ENCODE measurements at places on chromosomes 2 and 18.

GRCh38 chr18:10351858-10352257 lies 102.6 kb upstream of the APCDD1 start:
- DNase-seq = no peak

- no peak for DNase-seq
Measured at GRCh38 chr2:23042216-23042906, 342.6 kb upstream of the KLHL29 start.

- DNase-seq = no peak
Measured at GRCh38 chr18:49742316-49743116, 70.8 kb downstream of the ACAA2 start.

DNA sequence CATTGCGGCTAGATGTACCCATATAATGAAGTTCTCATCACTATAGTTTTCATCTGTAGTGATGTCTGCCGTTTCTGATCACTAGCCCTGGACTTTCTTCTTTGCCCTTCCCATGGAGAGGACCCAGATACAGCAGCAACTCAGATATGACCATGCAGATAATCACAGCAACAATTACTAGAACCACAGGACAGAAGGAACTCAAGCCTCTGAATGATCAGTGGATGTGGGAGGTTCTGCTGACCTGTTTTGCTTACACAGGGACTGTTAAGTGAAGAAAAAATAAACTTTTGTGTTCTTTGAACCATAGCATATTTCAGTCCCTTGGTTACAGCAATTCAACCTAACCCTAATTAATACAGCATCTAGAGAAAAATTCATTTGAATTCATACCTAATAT lies 62.7 kb downstream of the ACVR1 start:
- no peak for DNase-seq

Measured in left kidney (tissue), 8 donors.